Esophagus mucosa (tissue), 1 donor: ENCODE measurements at places on chromosomes 7 and 10. TPM values are rescaled to one million over a fixed set of nuclear protein-coding genes. Genes with fewer than 3 reads are reported as not detected.

- ATAC-seq = no peak
Observed at GRCh38 chr7:12573885-12574284, 3.4 kb downstream of the SCIN start.

- peak; percentile 5 for ATAC-seq
Observed at GRCh38 chr7:28409716-28410627, 2.3 kb upstream of the CREB5 start.

GRCh38 chr10:113666682-113667252 is 2.9 kb upstream of the NRAP start:
- no peak for ATAC-seq

GRCh38 chr10:66784770-66785169 is 141.1 kb upstream of the LRRTM3 start:
- ATAC-seq = no peak

DNA sequence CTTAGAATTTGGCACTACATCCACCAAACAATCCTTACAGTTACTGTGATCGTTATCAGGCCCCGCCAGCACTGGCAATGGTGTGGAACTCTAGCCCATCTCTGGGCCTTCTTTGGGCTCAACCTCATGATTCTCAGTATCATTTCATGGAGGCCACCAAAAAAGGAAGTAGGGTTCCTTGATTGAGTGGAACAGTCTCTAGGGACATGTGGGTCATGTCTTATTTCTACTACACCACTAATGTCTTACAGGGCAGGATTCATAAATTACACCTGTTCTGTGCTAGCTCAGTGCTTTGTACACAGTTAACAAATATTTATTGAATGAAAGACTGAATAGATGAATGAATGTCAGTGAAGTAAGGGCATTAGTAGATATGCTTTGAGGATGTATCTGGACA is 53.9 kb downstream of the AP3M1 start:
- ATAC-seq = no peak

GRCh38 chr7:157928808-157929425 is 592.1 kb downstream of the DNAJB6 start:
- ATAC-seq = no peak

- no peak for ATAC-seq
Observed at GRCh38 chr7:41487229-41487940, 215.5 kb downstream of the INHBA start.

- no peak for ATAC-seq
Observed at GRCh38 chr7:130309986-130310385, 17.0 kb downstream of the CPA4 start.

GRCh38 chr10:45811075-45811474 is 36.2 kb downstream of the AGAP4 start:
- no peak for ATAC-seq

DNA sequence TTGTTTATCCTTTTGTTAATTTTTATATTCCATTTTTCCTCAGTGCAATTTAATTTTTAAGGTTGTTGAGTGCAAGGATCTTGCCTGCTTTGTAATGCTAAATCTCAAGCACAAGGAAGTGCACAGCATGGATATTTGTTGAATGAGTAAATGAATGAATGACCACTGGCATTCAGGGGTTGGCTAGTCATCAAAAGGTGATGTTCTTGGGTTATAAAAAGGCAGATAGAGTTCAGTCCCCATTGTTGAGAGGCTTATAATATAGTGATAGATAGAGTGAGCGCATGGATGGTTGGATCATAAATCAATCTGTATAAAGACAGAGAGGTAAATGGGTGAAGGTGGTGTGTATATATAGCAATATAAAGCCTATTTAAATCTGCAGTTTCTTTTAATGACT is 193.2 kb upstream of the KLF6 start:
- peak; percentile 70 for ATAC-seq

DNA sequence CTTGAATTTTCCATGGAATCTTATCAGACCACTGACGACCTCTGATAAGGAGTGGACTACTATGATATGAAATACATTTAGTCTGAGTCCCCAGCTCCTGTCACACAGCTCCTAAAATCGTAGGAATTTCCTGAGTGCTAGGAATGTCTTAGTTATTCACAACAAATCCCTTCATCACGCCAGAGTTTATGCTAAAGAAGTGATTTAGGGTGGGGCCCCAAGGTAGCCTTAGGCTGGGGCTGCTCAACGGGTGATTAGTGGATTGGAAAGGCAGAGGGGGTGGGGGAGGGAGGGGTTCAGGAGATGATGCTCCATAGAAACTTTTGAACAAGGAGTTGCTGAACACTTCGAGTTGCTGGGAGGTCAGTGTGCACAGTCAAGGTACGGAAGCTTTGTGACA is 7.0 kb upstream of the TET1 start:
- ATAC-seq = no peak

- ATAC-seq = no peak
Observed at GRCh38 chr10:99766302-99766681, 16.1 kb upstream of the ABCC2 start.

DNA sequence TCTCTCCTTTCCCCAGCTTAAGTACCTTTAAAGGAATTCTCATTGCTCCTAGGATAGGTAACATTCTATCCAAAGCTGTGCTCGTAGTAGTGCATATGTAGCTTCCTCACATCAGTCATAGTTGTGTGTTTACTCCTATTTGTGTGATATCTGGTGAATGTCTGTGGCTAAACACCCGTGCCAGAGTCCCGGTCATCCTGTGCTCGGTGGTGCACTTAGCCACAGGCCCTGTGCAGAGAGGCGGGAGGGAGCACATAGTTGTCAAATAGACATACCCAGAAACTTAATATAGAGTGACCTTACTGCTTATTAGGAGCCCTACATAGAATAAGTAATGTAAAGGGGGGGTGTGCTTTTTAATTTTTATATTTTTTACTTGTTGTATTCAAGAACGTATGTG is 76.6 kb downstream of the RBM33 start:
- ATAC-seq = no peak

GRCh38 chr7:137084607-137085380 is 216.3 kb downstream of the CHRM2 start:
- no peak for ATAC-seq

GRCh38 chr7:43294080-43294630 is 181.7 kb downstream of the HECW1 start:
- peak; percentile 63 for ATAC-seq

- no peak for ATAC-seq
Observed at GRCh38 chr7:85102813-85103350, 84.0 kb downstream of the SEMA3D start.

DNA sequence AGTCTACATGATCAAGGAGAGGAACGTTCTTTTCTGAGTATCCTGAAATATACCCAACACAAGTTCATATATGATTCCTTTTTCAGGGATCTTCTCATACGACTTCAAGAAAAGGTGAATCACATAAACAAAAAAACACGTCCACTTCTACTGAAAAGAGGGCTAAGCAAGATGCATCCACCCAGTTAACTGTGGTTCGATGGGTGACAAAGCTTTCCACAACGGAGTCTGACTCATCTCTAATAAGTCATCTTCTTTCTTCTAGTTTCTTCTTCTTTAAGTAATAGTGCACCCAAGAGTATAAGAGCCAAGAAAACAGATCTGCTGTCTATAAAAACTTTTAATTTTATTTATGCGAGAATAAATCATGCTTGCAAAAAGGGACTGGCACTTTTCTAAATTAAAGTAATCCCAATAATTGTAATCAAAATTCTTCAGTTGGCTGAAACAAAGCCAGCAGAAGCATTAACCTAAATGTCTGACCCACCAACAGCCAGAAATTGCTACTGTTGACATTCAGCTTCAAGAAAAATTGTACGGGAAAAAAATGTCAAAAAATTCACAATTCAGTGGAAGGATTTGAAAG is 146.9 kb upstream of the ANK3 start:
- ATAC-seq = peak; percentile 42

- ATAC-seq = no peak
Observed at GRCh38 chr10:106053061-106053460, 1111.4 kb downstream of the SORCS1 start.

- no peak for ATAC-seq
Observed at GRCh38 chr10:31464552-31464951, 145.5 kb downstream of the ZEB1 start.

- ATAC-seq = no peak
Observed at GRCh38 chr10:10045765-10046028, 972.0 kb upstream of the CELF2 start.

DNA sequence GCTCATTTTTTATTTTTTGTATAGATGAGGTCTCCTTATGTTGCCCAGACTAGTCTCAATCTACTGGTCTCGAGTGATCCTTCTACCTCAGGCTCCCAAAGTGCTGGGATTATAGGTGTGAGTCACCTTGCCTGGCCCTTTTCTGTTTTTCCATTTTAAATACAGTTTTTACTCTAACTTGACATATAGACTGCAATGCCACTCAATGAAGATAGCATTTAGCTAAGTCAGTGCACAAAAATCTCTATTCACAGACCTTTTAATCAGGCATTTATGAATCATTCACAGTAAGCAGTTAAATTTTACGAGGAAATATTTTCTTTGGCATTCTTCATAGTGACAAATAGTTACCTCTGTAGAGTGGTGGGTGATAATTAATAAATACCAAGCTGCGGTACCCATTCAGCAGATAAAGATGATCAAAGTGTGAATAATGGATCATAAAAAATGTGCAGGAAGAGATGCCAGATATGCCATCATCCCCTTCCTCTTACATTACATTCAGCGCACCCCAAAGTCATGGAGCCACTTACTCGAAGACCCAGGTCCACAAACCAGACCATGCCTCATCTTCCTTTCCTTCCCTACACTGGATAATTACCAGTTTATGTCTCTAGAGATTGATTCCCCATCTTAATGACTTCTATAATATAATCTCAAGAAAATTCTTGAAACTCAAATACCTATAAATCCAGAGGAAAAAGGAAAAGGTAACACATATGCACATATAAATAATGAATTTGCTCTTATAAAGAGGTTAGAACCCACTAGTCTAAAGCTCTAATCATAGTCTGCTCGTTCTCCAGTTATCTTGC is 56.0 kb downstream of the UBE2H start:
- ATAC-seq = peak; percentile 79

DNA sequence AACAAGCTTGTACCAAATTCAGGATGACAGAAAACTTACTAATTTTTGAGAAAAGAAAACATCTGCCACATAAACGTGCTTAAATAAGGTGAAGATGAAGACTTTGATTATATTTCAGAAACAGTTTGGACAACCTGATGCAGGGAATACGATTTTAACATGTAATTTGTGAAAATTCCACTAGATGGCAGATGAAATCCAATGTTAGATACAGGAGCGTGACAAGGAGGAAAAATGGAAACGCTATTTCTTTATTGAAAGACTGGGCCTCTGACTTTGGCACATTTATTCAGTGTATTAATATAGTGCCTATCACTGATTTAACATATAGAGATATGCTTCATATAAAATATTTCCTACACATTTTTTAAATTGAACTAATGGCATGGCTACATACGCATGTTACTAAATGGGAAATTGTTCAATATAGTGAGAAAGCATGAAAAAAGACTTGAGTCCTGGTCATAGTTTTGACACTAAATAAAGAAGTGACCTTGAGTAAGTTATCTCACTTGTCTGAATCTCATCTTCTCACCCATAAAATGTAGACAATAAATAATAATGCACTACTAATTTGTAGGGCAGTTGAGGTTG is 60.7 kb downstream of the CD36 start:
- no peak for ATAC-seq

- peak; percentile 14 for ATAC-seq
Observed at GRCh38 chr10:79266543-79267312, 80.5 kb upstream of the PPIF start.

DNA sequence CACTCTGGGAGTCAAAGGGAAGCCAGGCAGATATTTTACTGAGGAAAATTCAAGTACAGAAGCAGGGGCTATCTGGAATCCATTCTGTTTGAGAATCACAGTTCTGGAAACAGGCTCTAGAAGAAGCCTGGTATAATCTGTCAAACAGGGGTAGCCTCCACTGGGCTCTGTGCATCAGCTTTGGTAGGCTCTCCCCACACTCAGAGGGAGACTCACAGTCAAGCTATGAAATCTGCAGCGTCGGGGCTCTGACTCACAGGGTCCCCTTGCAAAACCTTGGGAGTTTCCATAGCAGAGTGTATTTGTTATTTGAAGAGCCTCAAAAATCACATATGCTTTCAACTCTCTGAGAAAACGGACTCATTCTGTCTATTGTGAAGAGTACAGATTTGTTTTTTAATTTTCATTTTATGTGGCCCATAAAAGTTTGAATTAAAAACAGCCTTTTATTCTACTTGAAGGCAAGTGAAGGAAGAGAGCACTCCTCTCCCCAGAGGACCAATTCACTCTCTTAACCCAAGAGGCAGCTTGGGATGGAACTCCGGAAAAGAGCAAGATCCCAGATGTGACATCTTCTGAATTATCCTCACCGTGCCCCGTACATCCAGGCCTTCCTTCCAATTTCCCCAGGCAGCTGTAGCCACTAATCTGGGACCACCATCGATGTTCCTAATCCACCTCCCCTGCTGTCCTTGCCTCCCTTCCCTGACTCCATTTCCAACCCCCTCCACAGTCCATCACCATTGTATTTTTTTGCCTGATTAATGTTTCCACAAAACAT is 590.9 kb upstream of the MGMT start:
- ATAC-seq = no peak

DNA sequence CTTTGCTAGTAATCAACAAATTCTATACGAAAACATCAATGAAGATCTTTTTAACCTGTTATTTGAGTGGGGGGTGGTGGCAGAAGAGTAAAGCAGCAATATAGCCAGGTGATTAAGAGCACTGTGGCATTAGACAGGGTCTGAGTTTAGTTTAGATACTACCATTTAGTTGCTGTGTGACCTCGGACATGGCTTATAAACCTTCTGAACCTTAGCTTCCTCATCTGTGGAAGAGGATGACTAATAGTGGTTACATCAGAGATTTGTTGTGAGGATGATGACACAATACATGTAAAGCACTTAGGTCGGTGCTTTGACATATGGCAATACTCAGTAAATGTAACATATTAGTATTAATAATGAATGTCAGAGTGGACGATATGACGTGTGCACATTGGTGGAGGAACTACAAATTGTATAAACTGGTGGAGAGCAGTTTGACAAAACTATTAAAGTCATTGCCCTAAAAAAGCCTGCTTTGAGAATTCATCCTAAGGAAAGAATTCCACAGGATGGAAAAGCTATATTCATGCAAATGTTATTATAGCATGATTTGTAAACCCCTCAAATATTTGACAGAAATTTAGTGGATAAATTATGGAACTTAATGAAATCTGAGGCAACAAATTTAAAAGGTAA is 24.3 kb downstream of the SPAG6 start:
- ATAC-seq = peak; percentile 68

- ATAC-seq = peak; percentile 59
Observed at GRCh38 chr10:14665304-14665703, 109.4 kb downstream of the FAM107B start.

Gene SPACDR
- total RNA-seq = 0.24 TPM

Gene ADAM8
- total RNA-seq = 2.5 TPM

Gene LRRC18
- total RNA-seq = not detected

Gene CYP3A7
- total RNA-seq = not detected

Gene PLEKHS1
- 1.0 TPM for total RNA-seq

Gene HACD1
- 19.0 TPM for total RNA-seq

Gene DENND2A
- total RNA-seq = 1.0 TPM

Gene ATP5F1C
- total RNA-seq = 316 TPM

Gene TRUB1
- 13.6 TPM for total RNA-seq

Gene PWWP2B
- total RNA-seq = 14.6 TPM
